Stimulated activated CD8-positive, alpha-beta memory T cell treated with anti-CD3 and anti-CD28 coated beads, Interleukin-15, amount 100 ng/mL, for 24 hours (primary cell): ENCODE measurements at places on chromosomes 5 and 9.

- no peak for DNase-seq
These were observed 274.0 kb upstream of the DAPK1 start for GRCh38 chr9:87223392-87224246.

DNA sequence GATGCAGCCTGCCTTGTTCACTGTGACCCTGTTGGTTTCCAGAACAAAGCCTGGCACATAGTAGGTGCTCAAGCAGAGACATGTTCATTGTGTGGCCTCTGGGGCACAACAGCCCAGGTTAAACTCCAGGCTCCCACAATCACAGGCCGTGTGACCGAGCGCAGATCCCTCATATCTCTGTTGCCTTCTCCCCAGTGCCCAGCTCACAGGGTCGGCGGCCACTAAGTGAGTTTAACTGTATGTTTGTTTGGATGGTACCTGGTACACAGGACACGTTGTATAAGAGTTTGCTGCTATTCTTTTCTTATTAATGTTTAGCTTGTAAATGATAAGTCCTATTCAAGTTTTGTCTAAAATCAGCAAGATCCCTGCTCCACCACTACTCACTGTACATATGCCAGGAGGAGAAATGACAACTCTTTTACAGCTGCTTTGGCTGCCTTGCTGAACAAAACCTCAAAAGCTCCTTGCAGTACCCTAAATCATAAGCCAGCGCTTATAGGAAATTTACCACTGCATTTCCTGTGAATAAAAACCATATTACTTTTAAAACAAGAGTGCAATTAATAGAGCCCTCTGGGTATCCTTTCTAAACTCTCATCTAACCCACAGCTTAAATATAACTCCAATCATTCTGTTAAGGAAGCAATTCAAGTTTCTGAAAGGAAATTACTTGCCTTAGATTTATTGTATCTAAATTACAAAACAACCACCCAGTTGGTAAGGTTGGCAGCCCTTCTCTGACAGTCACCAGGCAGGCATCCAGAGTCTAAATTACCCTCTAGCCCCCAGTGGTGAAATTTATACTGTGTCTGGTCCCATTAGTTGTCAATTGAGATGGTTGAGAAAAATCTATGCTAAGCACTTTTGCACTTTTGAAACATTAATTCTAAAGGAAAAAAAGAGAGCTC lies 379.4 kb downstream of the SEMA5A start:
- no peak for DNase-seq

DNA sequence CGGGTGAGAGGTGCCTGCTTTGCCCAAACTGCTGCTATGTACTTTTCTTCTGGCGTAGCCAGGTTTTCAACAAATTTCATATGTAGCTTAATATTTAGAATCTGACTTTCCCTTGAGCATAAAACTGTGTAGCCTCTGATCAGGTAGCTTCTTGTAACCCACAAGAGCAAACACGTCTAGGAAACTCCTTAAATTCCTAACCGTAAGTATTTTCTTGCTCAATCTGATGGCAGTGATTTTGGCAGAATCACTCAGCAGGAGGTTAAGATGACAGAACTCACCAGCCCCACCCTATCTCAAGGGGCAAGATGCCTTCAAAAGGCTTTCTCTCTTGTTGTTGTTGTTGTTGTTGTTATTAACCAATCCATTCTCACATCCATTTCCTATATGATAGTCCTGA lies 20.8 kb downstream of the CKMT2 start:
- DNase-seq = no peak

GRCh38 chr5:53507013-53507412 lies 26.6 kb downstream of the FST start:
- no peak for DNase-seq

DNA sequence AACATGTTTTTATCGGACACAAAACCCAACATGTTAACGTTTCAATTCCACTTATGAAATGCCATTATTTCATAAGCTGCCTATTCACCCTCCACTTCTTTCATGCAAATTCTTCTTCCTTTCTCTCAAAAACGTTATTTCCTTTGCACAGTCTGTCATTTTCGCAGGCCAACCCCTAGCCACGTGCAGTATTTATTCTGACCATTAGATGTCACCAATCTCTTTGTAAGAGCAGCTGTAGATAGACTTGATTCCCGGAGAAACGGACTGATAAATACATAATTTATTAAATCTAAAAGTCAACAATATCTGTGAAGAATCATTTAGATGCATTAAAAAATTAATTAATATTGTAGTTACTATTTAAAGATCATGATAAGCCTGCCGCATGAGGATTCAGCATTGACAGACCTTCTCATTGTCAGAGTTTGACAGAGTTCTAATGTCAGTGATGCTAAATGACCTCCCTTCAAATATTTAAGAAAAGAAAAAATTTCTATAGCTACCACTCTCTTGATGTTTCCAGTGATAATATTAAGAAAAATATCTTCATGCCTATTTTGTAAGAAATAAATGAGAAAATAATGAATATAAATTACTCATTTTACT lies 933.6 kb downstream of the CDH12 start:
- no peak for DNase-seq

DNA sequence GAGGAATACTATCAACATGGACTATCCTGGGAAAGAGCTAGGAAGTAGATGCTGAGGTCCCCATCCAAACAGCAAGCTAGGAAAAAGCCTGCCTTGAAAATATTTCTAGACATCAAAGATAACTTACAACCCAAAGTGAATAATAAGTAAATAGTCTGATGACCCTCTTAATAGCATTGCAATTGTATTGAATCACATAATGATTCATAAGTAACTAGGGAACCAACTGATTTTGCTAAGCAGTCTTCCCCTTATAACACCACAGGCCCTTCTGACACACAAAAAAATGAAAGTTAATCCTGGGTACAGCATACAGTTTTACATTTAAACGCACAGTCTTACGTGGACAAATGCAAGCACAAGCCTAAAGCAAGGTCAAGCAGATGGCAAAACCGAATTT lies 199.3 kb downstream of the RFK start:
- DNase-seq = no peak

DNA sequence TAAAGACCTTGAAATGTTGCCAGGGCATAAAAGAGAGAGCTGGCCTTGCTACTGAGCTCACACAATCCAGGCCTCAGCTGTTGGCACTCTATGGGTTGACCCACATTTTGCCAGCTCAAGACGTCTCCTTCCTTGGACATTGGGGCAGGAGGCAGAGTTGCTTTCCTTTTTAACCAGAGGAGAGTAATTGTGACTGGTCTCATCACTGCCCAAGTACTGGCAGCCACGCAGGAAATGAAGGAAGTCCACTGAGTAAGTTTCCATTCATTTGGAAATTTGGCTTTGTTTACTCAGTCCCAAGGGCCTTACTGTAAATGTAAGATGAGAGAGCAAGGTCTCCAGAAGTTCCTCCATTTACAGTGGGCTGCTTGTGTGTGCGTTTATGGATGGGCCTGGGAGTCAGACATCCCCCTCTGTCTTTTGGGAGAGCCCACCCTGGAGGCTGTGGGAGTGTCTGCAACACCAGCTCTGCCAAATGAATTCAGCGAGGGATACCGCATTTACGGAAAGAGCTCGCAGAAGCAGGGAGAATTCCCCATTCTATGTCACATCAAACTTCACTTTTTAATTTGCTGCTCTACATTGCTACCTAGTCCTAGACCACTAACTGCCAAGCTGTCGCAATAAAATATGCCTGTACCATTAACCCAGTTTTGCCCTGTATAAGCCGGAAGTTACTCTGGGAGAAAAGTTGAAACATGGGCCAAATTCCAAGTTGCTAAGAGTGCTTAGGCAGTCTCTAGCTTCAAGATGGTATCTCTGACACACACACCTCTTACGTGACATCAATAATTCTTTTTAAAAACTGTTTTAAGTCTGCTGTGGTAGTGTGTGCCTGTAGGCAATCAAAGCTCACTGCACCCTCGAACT lies 24.5 kb upstream of the PDZD2 start:
- DNase-seq = no peak
